Cerebellum (tissue), 4 donors: ENCODE measurements at places on chromosomes 2 and 18. TPM values are rescaled to one million over a fixed set of nuclear protein-coding genes. Genes with fewer than 3 reads are reported as not detected.

RSAD2 gene
- total RNA-seq: 1.5 TPM

REEP1 gene
- total RNA-seq: 75.8 TPM

DOK6 gene
- 39.6 TPM for total RNA-seq

TFCP2L1 gene
- total RNA-seq: 0.45 TPM

AKAIN1 gene
- total RNA-seq: 6.9 TPM

OXER1 gene
- total RNA-seq: 0.18 TPM

FLACC1 gene
- total RNA-seq: 3.7 TPM

CHST10 gene
- total RNA-seq: 26.9 TPM

CNDP1 gene
- total RNA-seq: 0.36 TPM

IL36G gene
- not detected for total RNA-seq

ACOXL gene
- total RNA-seq: 0.18 TPM

UGT1A3 gene
- not detected for total RNA-seq

DYNC2LI1 gene
- 43.4 TPM for total RNA-seq

DES gene
- 2.0 TPM for total RNA-seq

COX5B gene
- total RNA-seq: 120 TPM

MC5R gene
- 3.4 TPM for total RNA-seq

CABYR gene
- 21.6 TPM for total RNA-seq

NDUFAF7 gene
- total RNA-seq: 41.0 TPM

CFC1 gene
- total RNA-seq: 1.3 TPM

PSD4 gene
- total RNA-seq: 4.0 TPM

MC2R gene
- not detected for total RNA-seq

SNED1 gene
- 12.0 TPM for total RNA-seq

VIL1 gene
- total RNA-seq: 0.73 TPM

HOXD4 gene
- total RNA-seq: not detected

SLC4A3 gene
- total RNA-seq: 20.9 TPM

RIT2 gene
- 9.5 TPM for total RNA-seq

PROM2 gene
- total RNA-seq: 3.0 TPM

AGXT gene
- total RNA-seq: not detected

RNF144A gene
- 53.9 TPM for total RNA-seq

RUFY4 gene
- total RNA-seq: not detected

CACNB4 gene
- total RNA-seq: 75.6 TPM

SS18 gene
- total RNA-seq: 105 TPM

CDH20 gene
- 29.0 TPM for total RNA-seq

GRHL1 gene
- 17.2 TPM for total RNA-seq

LYG1 gene
- total RNA-seq: 1.00 TPM

SDC1 gene
- 26.0 TPM for total RNA-seq
